RPMI8226 (cell line): ENCODE measurements at places on chromosomes 2 and 18.

GRCh38 chr2:18903750-18904149 lies 314.4 kb upstream of the NT5C1B start:
- peak; percentile 48 for DNase-seq

GRCh38 chr2:147182260-147182659 lies 662.6 kb upstream of the ACVR2A start:
- no peak for DNase-seq

GRCh38 chr2:239801404-239802184 lies 223.5 kb downstream of the NDUFA10 start:
- no peak for DNase-seq

GRCh38 chr2:127407661-127408003 lies 10.6 kb upstream of the PROC start:
- no peak for DNase-seq

- no peak for DNase-seq
These were observed 255.7 kb downstream of the HDAC4 start for GRCh38 chr2:239145106-239145505.

GRCh38 chr2:218998414-218999002 lies 5.3 kb upstream of the CRYBA2 start:
- DNase-seq: no peak
